ENCODE measurements at places on chromosomes 11 and 22. TPM values are rescaled to one million over a fixed set of nuclear protein-coding genes. Genes with fewer than 3 reads are reported as not detected.
A peak's percentile ranks its signal among the peaks of the same experiment; 100 is the strongest.

GRCh38 chr11:64864473-64865285 is 13.7 kb downstream of the EHD1 start:
- peaks cover 5% of the 10 kb centered on the region for H3K36me3 ChIP-seq
- DNase-seq = peak; percentile 69
- H3K4me1 ChIP-seq = peaks cover 95% of the 10 kb centered on the region
- no peaks in the 10 kb centered on the region for H3K27me3 ChIP-seq
- H3K27ac ChIP-seq = peak overlapping the region; percentile 97

GRCh38 chr11:8035200-8035855 is 45.7 kb upstream of the TUB start:
- H3K27ac ChIP-seq = no peak overlapping the region
- no peak overlapping the region for H3K4me3 ChIP-seq
- H3K36me3 ChIP-seq = no peaks in the 10 kb centered on the region
- DNase-seq = no peak

Gene ZNF70
- total RNA-seq = 8.4 TPM

Gene HTR3A
- total RNA-seq = not detected

Gene SGSM1
- total RNA-seq = 6.8 TPM

- H3K27me3 ChIP-seq = peaks cover 9% of the 10 kb centered on the region
- no peak overlapping the region for H3K27ac ChIP-seq
- peak overlapping the region; percentile 62 for H3K4me3 ChIP-seq
- H3K4me1 ChIP-seq = peaks cover 27% of the 10 kb centered on the region
- DNase-seq = no peak
Measured at GRCh38 chr22:19759427-19760057, 1.0 kb upstream of the TBX1 start.

Gene TRIM29
- total RNA-seq = 0.49 TPM

Gene FOLR2
- 51.4 TPM for total RNA-seq
